Stimulated activated CD8-positive, alpha-beta memory T cell treated with anti-CD3 and anti-CD28 coated beads, Interleukin-4, amount 100 ng/mL, for 48 hours (primary cell): ENCODE measurements at places on chromosomes 7 and 10.

DNA sequence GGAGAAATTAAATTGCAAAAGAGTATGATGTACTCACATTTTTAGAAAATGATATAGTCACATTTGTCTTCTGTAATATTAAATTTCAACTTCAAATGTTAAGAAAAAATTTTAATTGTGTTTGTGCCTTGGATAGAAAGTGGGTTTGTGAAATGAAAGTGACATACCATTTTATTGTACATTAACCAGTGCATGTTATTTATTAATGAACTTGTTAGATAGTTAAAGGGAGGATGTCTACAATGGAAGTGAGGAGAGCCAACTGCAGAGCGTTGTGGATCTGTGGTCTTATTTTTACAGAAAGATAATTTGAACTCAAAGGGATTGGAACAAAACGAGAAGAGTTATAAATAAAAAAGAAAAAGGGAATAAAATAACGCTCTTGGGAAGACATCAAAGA, 291.7 kb downstream of the ARL4A start:
- DNase-seq, result no peak

DNA sequence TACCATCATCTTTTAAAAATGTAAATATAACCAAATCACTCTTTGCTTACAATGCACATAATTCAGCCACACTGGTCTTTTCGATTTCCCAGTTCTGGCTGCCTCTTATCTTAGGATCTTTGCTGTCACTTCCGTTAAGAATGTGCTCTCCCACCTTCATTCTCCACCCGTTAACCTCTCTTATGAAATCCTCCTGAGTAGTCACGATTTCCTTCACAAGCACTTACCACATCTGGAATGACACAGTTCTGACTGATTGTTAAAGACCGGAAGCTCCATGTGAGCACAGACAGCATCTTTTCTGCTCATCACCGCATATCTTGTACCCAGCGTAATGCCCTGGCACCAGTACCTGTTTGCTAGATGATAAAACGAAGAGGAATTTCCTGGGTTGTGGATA, 84.3 kb downstream of the CUL2 start:
- no peak for DNase-seq

- peak; percentile 97 for DNase-seq
Observed at GRCh38 chr10:93496322-93497041, at the start of gene CEP55. TSS of gene CEP55 (plus strand) at chr10:93496612. CDS start at chr10:93500052, 3,440 bp downstream.

GRCh38 chr10:116269619-116270018, 3.4 kb downstream of the GFRA1 start:
- no peak for DNase-seq

DNA sequence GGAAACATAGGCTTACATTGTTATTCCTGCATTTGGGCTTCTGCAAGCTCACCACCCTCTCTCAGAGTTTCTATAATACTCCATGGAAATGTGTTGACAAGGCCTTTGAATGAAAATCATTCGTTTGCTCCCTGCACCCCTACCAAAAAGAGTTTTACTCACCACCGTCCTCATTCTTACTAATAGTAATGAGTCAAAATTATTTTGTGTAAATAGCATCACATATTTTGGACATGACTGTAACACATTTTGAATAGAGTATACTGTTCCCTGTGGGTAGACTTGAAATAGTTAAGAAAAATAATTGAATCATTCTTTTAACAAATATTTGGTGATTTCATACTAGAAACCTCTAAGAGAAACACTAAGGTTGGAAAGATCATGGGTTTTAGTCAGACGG, 84.6 kb downstream of the AKAP9 start:
- no peak for DNase-seq

- no peak for DNase-seq
Observed at GRCh38 chr10:46325021-46325420, 38.2 kb downstream of the ANTXRL start.

DNA sequence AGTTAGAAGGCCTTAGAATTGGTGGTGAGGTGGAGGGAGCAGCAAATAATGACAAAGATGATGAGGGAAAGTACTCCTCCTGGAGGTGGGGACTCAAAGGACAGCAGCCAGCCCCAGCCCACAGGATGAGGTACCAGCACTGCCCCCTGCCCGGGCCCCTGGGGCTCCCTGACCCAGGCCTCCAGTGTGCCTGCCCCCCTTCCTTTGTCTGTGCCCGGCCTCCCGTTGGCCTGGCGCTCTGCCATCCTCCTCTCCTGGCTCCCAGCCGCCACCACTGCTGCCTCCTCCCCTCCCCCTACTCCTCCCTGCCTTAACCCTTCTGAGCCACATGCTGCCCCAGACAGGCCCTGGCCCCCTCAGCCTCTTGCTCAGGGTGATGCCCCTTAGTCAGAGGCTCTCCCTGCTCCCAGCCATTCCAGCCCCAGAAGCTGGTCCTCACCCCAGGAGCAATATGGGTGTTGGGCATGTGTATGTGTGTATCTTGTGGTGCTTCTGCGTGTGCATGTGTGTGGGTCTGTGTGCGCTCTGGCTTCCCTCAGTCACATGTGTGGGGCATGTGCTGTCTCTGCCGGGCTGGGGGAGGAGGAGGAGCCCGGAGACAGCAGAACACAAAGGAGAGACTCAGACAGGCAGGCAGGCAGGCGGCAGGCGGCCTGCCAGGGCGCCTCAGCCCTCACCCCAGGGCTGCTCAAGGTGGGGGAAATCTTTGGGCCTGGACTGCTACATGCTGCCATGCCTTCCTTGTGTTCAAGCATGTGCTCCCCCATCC, 2.6 kb downstream of the LDB1 start:
- DNase-seq, result peak; percentile 67

GRCh38 chr10:12631787-12632562, 282.6 kb downstream of the CAMK1D start:
- DNase-seq, result no peak

DNA sequence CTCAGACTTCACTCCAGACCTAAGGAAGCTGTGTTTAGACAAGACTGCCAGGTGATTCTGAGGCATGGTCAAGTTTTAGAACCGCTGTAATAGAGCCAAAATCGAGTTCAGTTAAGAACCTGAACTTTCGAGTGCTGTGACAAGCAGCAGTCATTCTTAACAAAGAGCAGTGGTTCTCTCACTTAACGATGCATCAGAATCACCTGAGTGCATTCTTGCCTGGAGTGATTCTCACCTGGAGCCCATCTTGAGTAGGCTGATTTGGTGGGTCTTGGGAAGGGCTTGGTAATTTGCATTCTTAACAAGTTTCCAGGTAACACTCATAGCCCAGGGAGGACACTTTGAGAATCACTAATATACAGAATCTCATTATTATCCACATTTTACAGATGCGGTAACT, 44.7 kb downstream of the PLXNA4 start:
- DNase-seq, result no peak

GRCh38 chr10:98252464-98252863, 15.5 kb downstream of the LOXL4 start:
- DNase-seq, result no peak
